Progenitor cell of endocrine pancreas (in vitro differentiated cells): ENCODE measurements at places on chromosomes 4 and X.

DNA sequence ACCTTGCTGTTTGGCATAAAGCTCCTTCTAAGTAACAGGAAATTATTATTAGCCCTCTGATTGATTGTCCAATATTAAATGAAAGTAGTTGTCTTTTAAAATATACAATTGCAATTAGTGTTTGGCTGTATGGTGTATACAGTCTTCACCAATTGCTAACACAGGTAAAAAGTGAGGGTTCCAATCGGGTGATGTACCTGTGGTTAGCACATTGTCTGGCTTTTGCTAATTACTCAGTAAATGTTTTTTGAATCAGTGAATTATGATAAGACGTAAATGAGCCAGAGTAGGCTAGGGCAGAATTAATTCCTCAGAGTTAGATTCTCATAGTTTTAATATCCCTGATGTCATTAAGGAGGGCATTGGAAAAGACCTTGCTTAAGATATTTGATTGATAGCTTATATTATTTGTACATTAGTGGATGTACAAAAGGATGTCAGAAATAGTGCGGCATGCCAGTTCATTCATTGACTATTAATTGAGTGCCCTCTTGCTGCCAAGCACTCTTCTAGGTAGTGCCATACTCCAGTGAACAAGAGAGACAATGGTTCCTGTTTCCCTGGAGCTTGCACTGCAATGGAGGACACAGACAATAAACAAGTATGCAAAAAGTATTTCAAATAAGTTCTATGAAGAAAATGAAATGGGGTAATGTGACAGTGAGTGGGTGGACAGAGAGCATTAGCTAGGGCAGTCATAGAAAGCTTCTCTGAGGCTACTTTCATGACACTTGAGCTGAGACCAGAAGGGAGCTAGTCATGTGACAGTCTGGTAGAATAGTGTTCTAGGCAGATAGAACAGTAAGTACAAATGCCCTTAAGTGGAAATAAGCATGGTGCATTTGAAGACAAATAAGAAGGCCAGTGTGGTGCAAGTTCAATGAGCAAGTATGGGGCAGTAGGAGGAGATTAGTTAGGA is 205.9 kb upstream of the CASK start:
- DNase-seq = no peak

DNA sequence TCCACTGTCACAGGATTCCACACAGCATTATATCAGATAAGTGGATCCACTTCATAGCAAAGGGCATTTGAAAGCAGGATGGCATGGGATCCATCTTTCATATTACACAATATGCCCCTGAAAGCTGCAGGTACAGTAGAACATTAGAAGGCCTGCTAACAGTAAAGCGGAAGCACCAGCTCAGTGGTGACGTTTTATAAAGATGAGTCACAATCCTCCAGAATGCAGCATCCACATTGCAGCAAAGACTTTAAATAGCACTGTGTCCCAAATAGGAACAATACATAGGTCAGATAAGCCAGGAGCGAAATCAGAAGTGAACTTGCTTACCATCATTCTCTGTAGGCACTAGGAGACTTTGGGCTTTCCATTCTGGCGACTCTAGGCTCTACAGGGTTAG is 609.5 kb upstream of the FAT1 start:
- DNase-seq = no peak

- no peak for DNase-seq
Measured at GRCh38 chr4:665751-666435, 8.2 kb downstream of the ATP5ME start.

GRCh38 chr4:55170462-55170861 is 45.1 kb upstream of the KDR start:
- no peak for DNase-seq

GRCh38 chr4:73426666-73427065 is 9.4 kb upstream of the AFP start:
- DNase-seq = no peak

GRCh38 chr4:52701207-52701606 is 42.1 kb upstream of the USP46 start:
- no peak for DNase-seq

DNA sequence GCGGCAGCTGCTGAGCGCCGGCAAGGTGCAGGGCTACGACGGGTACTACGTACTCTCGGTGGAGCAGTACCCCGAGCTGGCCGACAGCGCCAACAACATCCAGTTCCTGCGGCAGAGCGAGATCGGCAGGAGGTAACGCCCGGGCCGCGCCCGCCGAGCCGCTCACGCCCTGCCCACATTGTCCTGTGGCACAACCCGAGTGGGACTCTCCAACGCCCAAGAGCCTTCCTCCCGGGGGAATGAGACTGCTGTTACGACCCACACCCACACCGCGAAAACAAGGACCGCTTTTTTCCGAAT is 117.0 kb downstream of the DCTD start:
- no peak for DNase-seq

DNA sequence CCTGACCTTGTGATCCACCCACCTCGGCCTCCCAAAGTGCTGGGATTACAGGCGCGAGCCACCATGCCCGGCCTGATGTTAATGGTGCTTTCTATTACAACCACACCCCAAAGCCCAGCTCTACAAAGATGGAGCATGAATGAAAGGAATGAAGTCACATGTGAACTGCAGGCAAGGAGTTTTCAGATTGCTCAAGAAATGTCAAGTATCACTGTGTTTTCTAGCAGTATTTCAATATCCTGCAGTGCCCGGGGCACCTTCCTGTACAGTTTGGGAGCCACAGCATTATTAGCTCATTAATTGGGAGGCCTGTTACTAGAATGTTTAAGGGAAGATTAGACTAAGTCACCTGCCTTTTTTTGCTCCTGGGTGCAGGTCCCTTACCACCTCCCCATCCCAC is 40.1 kb downstream of the PRIMPOL start:
- DNase-seq = no peak

GRCh38 chr4:81667539-81667938 is 195.8 kb upstream of the RASGEF1B start:
- DNase-seq = no peak

GRCh38 chr4:168432419-168433146 is 47.7 kb downstream of the DDX60L start:
- DNase-seq = no peak
